GM12864 (cell line): ENCODE measurements at places on chromosomes 2 and 18.
A peak's percentile ranks its signal among the peaks of the same experiment; 100 is the strongest.

- DNase-seq, result no peak
Observed at GRCh38 chr2:200584639-200585038, 1.2 kb upstream of the AOX1 start.

GRCh38 chr2:178197791-178198190, 3.5 kb downstream of the OSBPL6 start:
- no peak for DNase-seq

DNA sequence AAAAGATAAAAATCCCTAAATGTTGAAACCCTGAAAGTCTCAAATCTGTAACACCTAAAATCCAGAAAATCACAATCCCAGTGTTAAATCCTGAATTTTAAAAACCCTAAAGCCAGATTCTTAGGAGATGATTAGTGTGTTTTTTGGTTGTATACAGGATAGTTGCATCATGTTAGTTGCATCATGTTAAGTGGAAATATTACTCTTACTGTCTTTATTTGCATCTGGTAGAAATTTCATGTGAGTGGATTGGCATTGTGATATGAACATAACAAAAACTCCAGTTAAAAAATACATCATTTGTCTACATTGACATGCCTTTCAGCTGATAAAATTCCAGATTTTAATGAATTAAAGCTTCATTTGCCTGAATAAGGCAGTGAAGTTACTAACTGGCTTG, 683.1 kb upstream of the ACVR2A start:
- no peak for DNase-seq

GRCh38 chr2:15472133-15472532, 89.0 kb downstream of the NBAS start:
- DNase-seq, result no peak

DNA sequence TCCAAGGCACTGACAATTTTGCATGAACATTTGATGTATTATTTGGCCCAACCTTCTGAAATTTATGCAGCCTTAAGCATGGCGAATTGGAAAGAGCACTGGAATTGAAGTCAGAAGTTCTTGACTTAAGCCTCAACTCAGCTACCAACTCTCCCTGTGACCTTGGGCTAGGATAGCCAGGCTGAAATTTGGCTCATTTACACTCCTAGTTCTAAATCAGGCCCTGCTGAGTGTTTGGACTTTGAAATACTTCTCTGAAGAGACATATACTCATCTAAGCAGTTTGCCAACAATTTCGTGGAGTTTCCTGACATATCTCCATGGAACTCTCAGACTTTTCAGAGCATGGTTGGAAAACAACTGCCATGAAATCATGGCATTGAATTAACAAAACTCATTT, 489.6 kb upstream of the PIK3C3 start:
- DNase-seq, result no peak

GRCh38 chr2:218980735-218981389, 4.1 kb downstream of the FEV start:
- no peak for DNase-seq

GRCh38 chr2:101153787-101154186, 2.6 kb upstream of the TBC1D8 start:
- no peak for DNase-seq

DNA sequence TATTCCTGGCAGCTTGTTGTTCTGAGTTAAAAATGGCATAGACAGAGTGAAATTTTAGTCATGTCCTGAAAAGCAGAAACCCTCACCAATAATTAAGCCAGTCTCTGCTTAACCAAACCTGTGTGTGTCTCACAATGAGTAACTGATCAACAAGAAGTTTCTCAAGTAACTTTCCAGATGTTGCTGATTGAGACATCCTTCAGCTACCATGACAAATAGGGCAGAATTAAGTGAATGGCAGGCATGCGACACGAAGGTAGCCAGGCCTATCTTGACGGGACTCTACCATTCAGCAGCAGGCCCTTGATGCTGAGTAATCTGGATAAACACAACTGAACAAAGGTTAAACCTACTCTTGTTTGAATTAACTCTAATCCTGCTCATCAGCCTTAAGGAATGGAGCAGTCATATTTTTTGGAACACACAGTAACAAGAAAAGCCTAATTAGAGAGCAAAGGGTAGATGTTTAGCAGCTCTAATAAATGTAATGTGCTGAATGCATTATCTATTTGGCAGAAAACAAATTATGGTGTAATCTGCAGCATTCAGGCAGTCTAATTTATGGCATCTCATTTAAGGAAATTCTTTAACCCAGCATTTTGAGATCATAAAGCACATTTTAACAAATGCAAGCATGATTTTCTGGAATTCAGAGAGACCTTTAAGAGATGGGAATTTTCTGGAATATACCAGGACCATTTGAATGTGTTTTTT, 159.5 kb upstream of the EPHA4 start:
- DNase-seq, result no peak

GRCh38 chr2:73081181-73081671, 9.7 kb upstream of the SFXN5 start:
- DNase-seq, result no peak

- DNase-seq, result no peak
Observed at GRCh38 chr2:170813611-170814532, 2.8 kb upstream of the GAD1 start.

DNA sequence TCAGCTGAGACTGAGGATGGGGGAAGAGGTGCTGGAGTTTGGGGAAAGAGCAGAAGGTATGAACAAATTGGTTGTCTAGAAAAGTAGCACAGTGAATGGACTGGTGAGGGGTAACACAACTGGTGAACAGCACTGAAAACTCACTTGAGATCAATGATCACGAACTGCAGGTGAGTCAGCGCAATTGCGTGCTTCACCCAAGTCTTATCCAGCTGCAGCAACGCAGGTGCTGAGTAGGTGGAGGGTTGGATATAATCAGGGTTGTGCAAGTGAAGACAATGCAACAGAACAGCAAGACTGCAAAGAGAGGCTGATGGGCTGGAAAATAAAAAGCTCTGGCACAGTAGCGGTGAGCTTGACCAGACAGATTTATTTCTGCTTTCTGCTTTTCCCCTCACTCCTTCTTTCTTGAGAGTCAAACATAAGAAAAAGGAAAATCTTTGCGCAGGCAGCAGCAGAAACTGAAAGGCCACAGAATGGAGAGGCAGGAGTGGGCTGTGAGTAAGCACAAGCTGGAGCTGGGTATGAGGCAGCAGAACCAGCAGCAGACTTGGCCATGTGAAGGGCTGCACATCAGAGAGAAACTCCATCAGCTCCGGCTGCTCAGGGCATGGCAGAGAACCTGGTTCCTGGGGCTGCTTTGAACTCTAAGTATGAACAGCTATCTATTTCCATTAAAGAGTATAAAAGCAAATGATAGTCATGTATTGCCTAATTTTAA, 99.4 kb upstream of the ARL5A start:
- DNase-seq, result no peak

- no peak for DNase-seq
Observed at GRCh38 chr2:234469972-234470371, 26.9 kb downstream of the ARL4C start.

GRCh38 chr18:4639628-4640310, 184.7 kb upstream of the DLGAP1 start:
- DNase-seq, result peak; percentile 67

DNA sequence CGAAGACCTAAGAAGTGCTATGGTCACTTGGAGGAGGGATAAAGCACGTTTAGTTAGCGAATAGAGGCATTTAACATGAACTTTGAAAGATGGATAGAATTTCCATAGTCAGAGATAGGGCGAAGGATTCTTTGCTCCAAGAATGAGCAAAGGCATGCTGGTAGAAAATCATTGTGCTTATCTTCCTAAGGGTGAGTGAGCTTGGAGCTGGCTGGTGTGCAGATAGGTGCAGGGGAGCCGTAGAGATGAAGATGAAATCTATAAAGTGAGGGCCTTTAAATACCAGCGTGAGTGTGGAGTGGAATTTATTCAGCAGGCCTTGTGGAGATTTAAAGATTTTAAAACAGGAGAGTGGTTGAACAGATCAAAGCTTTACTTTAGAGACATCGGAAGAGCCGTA, 1.6 kb downstream of the HRH4 start:
- DNase-seq, result no peak

DNA sequence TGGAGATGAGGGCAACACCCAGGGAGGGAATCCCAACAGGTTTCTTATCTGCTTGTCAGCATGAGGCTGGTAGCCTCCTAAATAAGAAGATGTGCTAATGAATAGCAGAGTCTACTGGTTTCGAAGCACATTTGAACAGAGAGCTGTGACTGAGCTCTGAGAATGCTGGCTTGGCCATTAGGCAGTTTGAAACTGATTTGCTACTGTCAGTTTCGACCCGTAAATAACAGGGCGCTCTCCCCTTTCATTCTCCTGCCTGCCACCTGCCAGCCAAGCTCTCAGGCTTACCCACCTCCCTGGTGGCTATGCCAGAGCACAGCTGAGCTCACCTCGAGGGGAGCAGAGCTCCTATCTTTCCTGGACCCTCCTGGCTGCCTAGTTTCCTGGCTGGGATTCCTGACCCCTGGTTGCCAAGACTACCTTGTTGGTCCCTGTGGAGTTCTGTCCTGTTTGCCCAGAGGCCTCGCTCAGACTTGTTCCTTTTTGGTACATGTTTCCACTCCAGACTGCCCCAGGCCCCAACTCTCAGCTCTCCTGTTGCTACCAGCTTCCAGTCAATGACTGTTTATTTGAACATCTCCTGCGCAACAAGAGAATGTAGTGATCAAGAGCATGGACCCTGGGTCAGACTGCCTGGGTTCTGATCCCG, 102.3 kb upstream of the ALPP start:
- DNase-seq, result peak; percentile 5

DNA sequence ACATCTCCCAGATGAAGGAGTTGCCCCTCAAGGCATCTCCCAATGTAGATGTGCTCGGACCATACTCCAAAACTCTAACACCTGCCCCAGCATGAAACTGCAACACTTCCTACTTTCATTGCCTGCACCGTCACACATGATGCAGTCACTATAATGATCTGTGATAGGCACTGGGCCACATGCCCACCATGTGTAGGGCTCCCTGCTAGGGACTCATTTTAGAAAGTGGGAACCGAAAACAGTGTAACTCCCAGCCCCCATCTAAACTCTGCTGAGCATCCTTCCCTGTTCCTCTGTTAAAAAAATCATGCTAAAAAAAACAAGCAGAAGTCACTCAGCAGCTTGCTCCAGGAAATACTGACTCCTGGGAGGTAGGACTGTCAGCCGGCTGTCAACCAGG, 496.1 kb upstream of the RAB6C start:
- peak; percentile 42 for DNase-seq

GRCh38 chr2:30522421-30522820, 75.4 kb downstream of the LCLAT1 start:
- DNase-seq, result no peak
